Calu3 (cell line): ENCODE measurements at places on chromosomes 6 and 20.

- no peaks in the 10 kb centered on the region for H3K36me3 ChIP-seq
- H3K4me3 ChIP-seq = no peak overlapping the region
- H3K27me3 ChIP-seq = no peaks in the 10 kb centered on the region
- no peak overlapping the region for H3K27ac ChIP-seq
- no peak for DNase-seq
- peaks cover 11% of the 10 kb centered on the region for H3K4me1 ChIP-seq
Measured at GRCh38 chr6:118859517-118860064, 34.4 kb upstream of the ASF1A start.

DNA sequence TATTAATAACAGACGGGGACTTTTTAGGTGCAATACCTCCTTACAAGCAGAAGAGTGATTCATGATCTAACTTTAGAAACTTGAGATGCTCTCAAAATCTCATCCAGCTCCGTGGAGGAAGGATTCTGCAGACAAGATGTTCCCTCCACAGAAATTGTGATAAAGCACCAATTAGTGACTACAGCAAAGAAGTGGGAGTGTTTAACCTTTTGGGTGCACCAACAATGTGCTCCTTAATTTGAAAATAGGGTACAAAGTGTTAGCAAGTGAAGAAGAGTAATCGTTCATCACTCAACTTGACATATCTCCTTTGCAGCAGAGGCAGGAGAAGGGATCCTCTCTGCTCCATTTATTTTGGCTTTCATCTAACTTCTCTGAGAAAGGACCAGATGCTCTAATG, 22.8 kb upstream of the SCP2D1 start:
- peaks cover 6% of the 10 kb centered on the region for H3K36me3 ChIP-seq
- H3K4me1 ChIP-seq = no peaks in the 10 kb centered on the region
- H3K27ac ChIP-seq = no peak overlapping the region
- no peak overlapping the region for H3K4me3 ChIP-seq

- no peaks in the 10 kb centered on the region for H3K27me3 ChIP-seq
- DNase-seq = peak; percentile 49
- H3K4me1 ChIP-seq = peaks cover 40% of the 10 kb centered on the region
- H3K36me3 ChIP-seq = peaks cover 17% of the 10 kb centered on the region
- H3K4me3 ChIP-seq = peak overlapping the region; percentile 75
Measured at GRCh38 chr20:6051505-6051904, 2.4 kb downstream of the LRRN4 start.

DNA sequence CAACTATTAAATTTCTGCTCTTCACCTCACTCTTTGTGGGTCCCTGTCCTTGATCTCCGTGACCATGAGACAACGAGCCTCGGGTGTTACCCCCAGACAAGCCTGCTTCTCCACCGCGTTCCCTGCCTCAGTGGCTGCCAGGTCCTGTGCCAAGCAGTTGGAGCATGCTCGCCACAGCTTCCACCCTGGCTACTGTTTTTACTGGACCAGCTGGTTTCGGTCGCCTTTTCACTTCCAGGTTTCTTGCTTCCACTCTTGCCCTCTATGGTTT, 5.6 kb downstream of the TP53RK start:
- DNase-seq = no peak
- no peak overlapping the region for H3K27ac ChIP-seq
- no peak overlapping the region for H3K4me3 ChIP-seq
- H3K27me3 ChIP-seq = no peaks in the 10 kb centered on the region
- H3K4me1 ChIP-seq = peaks cover 18% of the 10 kb centered on the region

DNA sequence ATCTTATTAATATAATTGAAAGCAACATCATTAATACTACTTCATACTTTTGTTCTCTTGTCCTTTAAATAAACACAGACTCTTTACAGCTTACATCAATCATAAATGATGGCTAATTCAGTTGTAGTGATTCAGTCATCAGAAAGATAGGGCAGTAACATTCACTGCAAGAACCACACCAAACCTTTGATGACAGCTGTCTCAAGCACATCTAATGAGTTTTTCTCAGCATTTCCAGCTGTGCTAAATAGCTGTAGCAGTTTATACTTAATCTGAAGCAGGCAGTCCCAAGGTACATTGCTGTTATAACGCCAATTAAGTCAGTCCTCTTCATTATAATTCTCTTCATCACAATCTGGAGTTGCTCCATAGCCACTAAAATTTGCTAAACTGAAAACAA, 45.7 kb downstream of the PREP start:
- no peaks in the 10 kb centered on the region for H3K27me3 ChIP-seq
- H3K4me1 ChIP-seq = peaks cover 8% of the 10 kb centered on the region
- no peak overlapping the region for H3K27ac ChIP-seq
- no peak overlapping the region for H3K4me3 ChIP-seq
- peaks cover 40% of the 10 kb centered on the region for H3K36me3 ChIP-seq

DNA sequence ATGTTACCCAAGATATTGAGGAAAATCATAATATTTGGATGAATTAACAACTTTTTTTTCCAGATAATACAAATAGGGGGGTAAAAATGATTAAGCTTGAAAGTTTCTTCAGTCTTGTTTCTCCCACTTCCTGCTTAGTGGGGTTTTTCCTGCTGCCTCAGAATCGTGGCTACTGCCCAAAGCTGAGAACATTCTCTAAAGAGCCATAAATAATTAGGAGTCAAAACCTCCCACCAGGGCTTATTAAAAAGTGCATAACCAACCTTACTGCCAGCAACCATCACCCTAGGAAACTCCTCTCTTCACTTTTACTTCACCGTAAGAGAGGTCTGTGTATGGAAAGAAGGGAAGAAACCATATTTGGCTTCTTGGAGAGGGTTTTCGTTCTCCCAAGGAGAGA, 9.0 kb upstream of the LCA5 start:
- H3K4me3 ChIP-seq = no peak overlapping the region
- no peaks in the 10 kb centered on the region for H3K27me3 ChIP-seq
- no peak overlapping the region for H3K27ac ChIP-seq
- no peak for DNase-seq
- peaks cover 29% of the 10 kb centered on the region for H3K36me3 ChIP-seq

- DNase-seq = no peak
- H3K4me1 ChIP-seq = no peaks in the 10 kb centered on the region
- H3K27ac ChIP-seq = no peak overlapping the region
- peaks cover 88% of the 10 kb centered on the region for H3K27me3 ChIP-seq
- H3K4me3 ChIP-seq = no peak overlapping the region
Measured at GRCh38 chr20:4471221-4471620, 250.5 kb upstream of the PRND start.

DNA sequence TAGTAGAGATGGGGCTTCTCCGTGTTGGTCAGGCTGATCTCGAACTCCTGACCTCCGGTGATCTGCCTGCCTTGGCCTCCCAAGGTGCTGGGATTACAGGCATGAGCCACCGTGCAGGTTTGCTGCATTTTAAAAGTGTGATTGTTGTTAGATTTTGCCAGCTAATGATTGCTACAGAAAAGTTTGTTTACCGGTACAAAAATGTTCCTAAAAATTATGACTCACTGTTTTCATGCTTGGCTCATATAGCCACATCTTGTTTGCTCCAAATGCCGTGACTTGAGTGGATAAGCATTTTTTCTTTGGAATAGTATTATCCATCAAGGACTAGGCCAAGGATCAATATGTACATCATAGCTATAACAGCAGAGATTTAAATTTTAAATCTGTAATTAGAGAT, 24.3 kb downstream of the LRRN4 start:
- peaks cover 5% of the 10 kb centered on the region for H3K36me3 ChIP-seq
- H3K4me1 ChIP-seq = no peaks in the 10 kb centered on the region
- no peak overlapping the region for H3K27ac ChIP-seq
- H3K4me3 ChIP-seq = no peak overlapping the region
- H3K27me3 ChIP-seq = no peaks in the 10 kb centered on the region
- DNase-seq = no peak

DNA sequence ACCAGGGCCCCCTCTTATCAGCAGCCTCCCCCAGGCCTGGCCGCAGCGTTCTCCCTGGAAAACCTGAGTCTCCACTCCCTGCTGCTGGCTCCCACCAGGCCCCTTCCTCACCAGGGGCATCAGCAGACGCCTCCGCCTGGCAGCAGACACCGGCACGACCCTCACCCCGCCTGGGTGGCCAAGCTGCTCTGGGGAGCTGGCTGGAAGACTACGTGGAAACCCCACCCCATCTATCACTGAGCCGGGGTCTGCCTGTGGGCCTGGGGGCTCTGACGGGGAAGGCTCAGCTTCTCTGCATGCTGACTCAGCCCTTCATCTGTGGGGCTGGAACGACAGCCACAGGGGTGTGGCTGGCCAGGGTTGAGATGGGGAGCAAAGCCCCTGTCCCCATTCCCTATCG, 19.1 kb upstream of the RBBP8NL start:
- H3K36me3 ChIP-seq = no peaks in the 10 kb centered on the region
- no peaks in the 10 kb centered on the region for H3K4me1 ChIP-seq
- H3K27me3 ChIP-seq = peaks cover 100% of the 10 kb centered on the region
- DNase-seq = no peak
